ENCODE measurements at places on chromosomes 3 and 15. TPM values are rescaled to one million over a fixed set of nuclear protein-coding genes. Genes with fewer than 3 reads are reported as not detected.

ISY1 gene
- 22.2 TPM for total RNA-seq

SMCO1 gene
- not detected for total RNA-seq

ARHGAP31 gene
- total RNA-seq: 0.96 TPM

GADL1 gene
- not detected for total RNA-seq

GOLIM4 gene
- total RNA-seq: 20.4 TPM

CPNE4 gene
- 5.0 TPM for total RNA-seq

LTF gene
- total RNA-seq: not detected

CYP1A1 gene
- 2.0 TPM for total RNA-seq

CCDC54 gene
- total RNA-seq: not detected

SI gene
- not detected for total RNA-seq

ADAMTS9 gene
- total RNA-seq: 0.54 TPM

A4GNT gene
- total RNA-seq: not detected

CAND2 gene
- total RNA-seq: 0.31 TPM

FILIP1L gene
- 0.45 TPM for total RNA-seq

MOBP gene
- not detected for total RNA-seq

ALDH1A3 gene
- total RNA-seq: 31.2 TPM

GOLGA8R gene
- 0.27 TPM for total RNA-seq

RLBP1 gene
- total RNA-seq: not detected

DCLK3 gene
- total RNA-seq: not detected

PYGO1 gene
- 6.9 TPM for total RNA-seq

ACTC1 gene
- total RNA-seq: 0.22 TPM

RPN1 gene
- total RNA-seq: 166 TPM

GRAMD2A gene
- total RNA-seq: not detected

RGMA gene
- total RNA-seq: 0.18 TPM

PCSK6 gene
- 11.4 TPM for total RNA-seq

PRRT3 gene
- total RNA-seq: 1.5 TPM
